Spinal cord (tissue), 10 donors: ENCODE measurements at places on chromosomes 6 and 20. TPM values are rescaled to one million over a fixed set of nuclear protein-coding genes. Genes with fewer than 3 reads are reported as not detected.

Gene SIGLEC1
- 1.9 TPM for total RNA-seq

Gene DST
- total RNA-seq, result 325 TPM

DNA sequence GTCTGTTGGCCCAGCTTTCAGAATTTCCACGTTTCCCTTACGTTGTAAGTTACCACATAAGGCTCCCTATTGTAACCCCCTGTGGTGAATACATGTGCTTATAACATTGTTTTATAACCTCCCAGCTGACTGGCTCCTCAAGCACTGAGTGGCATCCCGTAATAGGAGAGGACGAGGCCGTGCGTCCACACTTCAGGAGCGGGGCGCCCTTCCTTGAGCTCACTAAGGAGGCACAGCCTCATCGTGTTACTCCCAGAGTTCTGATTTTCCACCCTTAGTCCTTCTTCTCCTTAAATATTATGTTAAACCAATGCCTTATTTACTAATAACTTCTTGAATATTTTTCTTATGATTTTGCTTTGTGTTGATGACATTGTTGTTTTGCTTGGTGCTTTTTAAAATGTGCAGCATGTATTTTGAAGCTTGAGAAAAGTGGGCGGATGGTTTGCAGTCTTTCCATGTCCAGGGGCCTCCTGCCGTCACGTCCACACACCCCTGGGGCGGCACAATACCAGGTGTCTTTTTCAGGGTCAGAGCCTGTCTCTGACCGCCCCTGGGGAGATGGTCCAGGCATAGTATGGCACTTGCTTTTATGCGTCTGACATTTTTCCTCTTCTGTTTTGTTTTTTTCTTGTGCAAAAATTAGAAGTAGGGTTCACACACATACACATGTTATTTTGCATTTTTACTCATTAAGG lies 181.8 kb downstream of the DLL1 start:
- no peaks in the 10 kb centered on the region for H3K36me3 ChIP-seq
- no peaks in the 10 kb centered on the region for H3K4me1 ChIP-seq
- no peak for DNase-seq
- H3K27me3 ChIP-seq, result no peaks in the 10 kb centered on the region

DNA sequence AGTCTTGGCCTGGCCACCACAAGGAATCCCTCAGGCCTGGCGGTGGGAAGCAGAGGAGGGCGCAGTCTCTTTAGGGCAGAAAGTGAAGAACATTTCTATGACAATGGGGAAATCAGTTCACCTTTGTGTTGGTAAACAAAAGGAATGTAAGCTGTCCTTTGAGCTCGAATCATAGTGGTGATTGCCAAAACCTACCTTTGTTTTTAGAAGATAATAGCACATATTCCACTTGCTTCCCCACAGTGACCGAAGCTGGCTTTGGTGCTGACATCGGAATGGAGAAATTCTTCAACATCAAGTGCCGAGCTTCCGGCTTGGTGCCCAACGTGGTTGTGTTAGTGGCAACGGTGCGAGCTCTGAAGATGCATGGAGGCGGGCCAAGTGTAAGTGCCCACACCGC lies 144.1 kb downstream of the MTHFD1L start:
- H3K27ac ChIP-seq, result no peak overlapping the region
- no peak overlapping the region for H3K4me3 ChIP-seq
- no peaks in the 10 kb centered on the region for H3K27me3 ChIP-seq
- no peak for DNase-seq

- no peaks in the 10 kb centered on the region for H3K36me3 ChIP-seq
- no peak overlapping the region for H3K4me3 ChIP-seq
- peak overlapping the region; percentile 64 for H3K27ac ChIP-seq
- H3K27me3 ChIP-seq, result no peaks in the 10 kb centered on the region
- H3K4me1 ChIP-seq, result peaks cover 74% of the 10 kb centered on the region
Measured at GRCh38 chr6:44049163-44049988, 77.9 kb downstream of the MRPL14 start.
